ENCODE measurements at places on chromosomes 4 and X.

DNA sequence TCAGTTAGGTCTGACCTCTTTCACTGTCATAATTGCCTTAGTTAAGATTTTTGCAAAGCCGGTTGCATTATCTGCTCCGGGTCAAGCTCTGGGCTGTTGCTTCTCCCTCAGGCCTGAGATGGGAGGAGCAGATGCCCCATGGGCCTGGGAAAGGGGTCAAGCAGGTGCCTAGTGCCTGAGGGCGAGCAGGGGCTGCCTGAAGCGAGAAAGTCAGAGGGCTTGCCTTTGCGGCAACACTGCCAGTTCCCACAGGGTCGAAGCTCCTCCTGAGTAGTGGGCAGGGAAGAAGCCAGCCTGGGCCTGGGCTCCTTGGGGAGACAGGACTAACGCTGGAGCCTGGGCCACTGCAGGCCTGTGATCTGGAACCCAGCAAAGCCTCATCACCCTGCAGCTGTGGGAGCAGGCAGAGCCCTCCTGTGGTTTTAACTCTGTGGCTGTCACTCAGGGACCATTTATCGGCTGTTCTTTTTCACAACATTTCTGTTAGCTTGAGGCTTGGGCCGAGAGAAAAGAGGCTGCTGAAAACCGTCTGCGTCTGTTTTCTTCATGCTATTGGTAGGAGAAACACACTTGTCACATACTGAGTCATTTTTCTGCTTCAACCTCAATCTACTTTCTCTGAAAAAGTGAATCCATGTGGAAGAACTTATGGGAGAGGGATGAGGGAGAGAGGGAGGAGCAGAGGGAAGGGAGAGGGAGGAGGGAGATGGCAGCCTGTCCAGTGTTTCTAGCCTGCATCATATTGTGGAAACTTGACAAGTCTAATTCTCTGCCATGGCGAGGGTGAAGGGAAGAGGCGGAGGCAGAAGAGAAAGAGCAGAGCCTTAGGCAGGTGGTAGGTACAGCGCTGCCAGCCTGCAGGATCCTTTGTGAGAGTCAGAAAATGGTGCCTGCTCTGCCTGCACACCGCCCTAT is 68.4 kb downstream of the RHOH start:
- DNase-seq = no peak

- DNase-seq = no peak
Measured at GRCh38 chr4:80454040-80454439, 118.5 kb downstream of the CFAP299 start.

DNA sequence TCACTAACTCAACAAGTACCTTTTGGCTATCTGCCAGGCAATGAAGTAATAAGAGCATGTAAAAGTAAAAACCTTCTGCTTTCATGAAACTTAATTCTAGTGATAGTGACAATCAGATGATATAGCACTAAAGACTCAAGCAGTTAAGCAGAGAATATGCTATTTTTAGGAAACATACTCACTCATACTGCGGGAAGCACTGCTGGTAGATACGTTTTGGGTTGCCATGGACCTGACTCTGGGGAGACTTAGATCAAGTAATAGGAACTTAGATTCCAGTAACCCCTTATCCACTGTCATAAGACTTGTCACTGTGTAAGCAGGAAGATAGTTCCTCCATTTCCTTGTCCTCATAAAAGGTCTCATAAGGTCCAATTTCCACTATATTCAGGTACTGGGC is 386.3 kb downstream of the DMD start:
- DNase-seq = no peak

DNA sequence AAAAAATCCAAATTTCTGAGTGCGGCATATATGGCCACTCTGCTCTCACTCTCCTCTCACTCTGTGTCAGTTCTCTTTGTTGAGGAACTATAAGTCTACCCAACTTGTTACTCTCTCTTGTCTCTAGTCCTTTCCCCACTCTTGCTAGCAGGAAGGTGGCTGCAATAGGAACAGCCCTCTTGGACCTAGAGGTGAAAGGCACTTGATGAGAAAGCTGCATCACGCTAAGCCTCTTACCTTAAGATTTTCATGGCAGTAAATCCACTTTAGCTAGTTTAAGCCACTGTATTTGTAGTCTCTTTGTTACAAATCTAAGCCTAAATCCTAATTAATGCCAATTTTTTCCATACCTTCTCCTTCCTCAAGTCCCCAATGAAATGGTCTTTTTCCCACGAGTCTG is 189.9 kb downstream of the NKX6-1 start:
- DNase-seq = no peak

- DNase-seq = no peak
Measured at GRCh38 chr4:40822420-40823166, 72.8 kb downstream of the NSUN7 start.

DNA sequence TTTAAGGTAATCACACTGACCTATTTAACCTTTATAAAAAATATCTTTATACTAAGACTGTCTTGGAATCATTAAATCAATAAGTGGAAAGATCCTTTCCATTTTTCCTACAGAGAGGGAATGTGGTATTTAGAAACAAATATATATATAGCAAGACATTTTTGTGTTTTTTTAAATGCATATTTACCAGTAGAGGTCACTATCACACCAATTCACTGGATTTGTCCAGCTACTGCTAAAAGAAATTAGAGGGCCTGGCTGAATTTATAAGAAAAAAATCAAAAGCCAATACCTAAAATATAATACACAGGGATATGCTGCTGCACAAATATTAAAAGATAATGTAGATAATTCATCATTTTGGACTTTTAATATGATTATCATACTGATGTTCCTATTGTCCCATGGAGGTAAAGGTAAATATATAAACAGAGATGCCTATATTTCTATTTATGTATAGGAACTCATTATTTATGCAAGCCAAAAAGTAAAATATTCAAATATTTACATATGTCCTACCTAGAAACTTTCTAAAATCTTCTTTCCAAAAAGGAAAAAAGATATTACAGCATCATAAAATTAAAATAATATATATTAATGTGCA is 69.5 kb downstream of the PDE5A start:
- no peak for DNase-seq

GRCh38 chrX:1507511-1508463 is 29.2 kb downstream of the P2RY8 start:
- no peak for DNase-seq

- no peak for DNase-seq
Measured at GRCh38 chrX:86178906-86179305, 30.7 kb downstream of the DACH2 start.

- DNase-seq = no peak
Measured at GRCh38 chr4:169601016-169601771, 11.2 kb downstream of the NEK1 start.

DNA sequence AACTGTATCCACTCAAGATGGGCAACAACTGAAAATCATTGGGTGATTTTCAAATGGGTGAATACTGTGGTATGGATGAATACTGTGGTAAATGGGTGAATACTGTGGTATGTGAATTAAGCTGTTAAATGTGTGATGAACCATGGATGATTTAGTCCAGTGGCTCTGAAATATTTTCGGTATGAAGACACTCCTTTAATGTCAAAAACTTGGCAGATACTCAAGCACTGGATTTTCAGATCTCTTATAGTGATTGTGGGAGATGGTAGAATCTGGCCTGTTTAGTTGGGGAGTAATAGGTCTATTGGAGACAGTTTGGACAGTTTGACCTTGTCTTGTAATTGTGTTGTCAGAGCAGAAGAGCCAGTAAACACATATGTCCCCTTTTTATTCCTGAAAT is 45.7 kb downstream of the SSX7 start:
- DNase-seq = no peak

DNA sequence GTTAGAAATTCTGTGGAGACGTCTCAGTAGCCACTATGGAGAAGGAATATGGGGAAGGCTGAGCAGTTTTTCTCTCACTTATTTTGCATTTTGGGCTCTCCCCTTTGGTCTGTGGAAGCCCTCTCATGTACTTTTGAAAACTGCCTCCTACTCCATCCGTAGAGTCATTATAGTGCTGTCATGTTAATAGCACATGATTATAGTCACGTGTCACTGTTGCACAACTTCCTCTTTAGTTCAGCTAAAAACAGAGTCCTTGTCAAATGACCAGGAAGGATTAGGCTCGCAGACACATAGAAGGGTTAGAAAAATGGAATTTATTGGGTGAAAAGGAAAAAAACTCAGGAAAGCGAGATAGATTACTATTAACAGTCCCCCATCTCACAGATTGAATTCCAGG is 258.2 kb upstream of the CXorf51A start:
- DNase-seq = no peak

DNA sequence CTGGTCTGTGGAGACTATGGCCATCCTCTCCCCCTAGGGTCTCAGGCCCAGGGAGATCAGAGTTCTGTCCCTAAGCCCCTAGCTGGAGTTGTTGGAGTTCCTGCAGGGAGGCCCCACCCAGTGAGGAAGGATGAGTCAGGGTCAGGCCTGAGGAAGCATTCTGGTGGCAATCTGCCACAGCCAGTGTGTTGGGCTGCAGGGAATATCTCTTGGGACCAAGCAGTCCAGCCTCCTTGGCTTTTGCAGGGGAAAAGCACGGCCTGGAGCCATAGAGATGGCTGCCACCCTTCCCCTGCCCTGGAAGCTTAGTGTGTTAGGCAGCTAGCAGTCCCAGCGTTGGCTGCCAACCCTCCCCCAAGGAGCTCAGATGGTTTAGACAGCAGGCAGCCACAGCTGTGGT is 202.4 kb downstream of the RTL9 start:
- no peak for DNase-seq

DNA sequence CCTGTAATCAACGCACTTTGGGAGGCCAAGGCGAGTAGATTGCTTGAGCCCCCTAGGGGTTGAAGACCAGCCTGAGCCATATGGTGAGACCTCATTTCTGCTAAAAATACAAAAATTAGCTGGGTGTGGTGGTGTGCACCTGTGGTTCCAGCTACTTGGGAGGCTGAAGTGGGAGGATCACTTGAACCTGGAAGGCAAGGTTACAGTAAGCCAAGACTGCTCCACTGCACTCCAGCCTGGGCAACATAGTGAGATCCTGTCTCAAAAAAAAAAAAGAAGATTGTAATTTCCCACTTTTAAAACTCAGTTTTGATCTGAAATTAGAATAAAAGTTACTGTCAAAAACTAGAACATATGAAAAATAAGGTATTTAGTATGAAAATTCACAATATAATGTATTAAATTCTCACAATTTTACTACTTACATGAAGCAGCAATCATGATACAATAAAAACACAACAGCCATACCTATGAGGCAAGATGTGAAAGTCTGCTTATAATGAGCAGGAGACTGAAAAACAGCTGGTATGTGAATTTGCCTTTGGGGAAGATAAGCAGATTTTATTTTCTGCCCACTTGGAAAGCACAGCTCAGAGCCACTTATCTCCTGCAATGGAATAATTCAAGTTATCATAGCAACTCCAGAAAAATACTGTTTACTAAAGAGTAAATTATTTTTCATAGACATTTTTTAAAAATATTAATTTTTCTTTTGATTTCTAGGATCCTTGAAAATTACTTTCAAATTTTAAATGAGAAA is 50.6 kb downstream of the ZGRF1 start:
- DNase-seq = no peak

DNA sequence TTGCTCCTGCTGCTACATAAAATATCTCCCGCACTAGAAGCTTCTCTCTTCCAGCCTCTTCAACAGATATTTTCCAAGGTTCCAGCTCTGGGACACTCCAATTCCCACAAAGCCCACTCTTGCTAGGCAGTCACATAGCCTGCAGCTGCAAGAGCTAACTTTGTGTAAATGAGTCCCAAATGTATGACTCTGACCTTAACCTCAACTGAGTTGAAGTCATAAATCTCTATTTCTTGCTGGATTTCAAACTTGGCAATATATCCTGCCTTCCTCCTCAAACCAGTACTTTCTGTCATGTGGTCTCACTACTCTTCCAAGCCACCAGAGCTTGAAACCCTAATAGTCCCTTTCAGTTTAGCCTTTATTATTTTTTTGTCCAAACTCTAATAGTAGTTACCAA is 315.4 kb upstream of the GRIA3 start:
- no peak for DNase-seq
